ENCODE measurements at places on chromosomes 7 and 10.

DNA sequence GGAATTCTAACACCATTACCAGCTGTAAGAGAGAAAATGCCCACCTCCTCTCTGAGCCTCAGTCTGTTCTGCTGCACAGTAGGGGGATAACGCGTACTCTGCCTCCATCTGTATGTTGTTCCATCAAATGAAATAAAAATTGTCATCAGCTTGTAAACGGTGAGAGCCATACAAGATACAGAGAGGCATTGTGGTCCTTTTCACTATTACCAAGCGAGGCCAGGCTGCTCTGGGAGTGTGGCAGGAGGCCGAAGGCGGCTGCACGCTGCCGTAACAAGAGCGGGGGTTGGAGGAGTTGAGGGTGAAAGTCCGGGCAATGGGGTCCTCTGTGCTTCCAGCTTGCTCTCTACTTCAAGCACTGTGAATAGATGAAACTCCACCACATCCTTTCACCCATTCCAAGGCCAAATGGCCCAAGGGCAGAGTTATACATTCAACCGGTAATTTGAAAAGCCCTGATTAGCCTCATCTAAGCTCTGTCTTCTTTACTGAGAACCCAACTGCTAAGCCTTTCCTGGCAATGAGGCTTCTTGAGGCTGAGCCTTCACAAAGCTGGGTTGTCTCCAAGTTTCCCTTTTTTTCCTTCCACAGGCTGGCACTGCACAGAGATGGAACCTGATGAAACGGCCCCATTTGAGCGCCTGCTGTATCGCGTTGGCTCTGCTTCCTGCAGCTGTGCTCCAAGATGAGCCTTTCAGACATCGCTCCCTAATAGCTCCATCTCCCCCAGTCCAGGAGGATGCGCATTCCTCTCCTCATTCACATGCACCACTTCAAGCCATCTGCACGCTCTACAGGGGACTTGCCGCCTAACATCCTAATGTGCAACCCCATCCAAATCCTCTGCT, 47.2 kb downstream of the PYROXD2 start:
- DNase-seq, result no peak

DNA sequence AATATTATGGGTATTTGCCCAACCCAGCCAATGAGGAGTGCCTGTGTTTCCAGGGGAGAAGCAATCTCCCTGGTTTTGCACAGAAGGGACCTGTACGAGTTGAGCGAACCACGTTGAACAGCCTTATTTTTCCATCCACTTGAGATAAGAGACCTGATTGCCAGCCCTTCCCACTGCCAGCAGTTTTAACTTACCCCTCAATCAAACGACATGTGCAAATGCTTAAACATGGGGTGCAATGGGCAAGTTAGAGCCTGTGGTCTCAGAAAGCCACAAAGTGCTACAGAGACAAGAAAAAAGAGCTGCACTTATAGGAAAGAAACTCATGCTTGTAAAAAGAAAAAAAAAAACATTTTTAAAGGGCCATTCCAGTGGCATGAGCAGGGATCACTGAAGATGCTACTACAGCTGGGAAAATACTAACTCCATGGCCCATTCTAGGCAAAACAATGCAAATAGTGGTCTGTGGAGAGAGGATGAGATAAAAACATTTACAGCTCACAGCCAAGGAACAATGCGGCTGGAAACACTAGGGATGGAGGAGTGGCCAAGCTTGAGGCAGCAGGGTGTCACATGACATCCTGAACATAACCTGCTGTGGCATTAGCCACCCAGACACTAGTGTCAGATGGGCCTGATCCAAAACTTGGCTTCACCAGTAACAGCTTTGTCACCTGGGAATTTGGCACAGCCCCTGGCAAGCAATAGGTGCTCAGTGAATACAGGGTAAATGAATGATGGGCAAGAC, 162.8 kb downstream of the ELMO1 start:
- DNase-seq, result no peak

DNA sequence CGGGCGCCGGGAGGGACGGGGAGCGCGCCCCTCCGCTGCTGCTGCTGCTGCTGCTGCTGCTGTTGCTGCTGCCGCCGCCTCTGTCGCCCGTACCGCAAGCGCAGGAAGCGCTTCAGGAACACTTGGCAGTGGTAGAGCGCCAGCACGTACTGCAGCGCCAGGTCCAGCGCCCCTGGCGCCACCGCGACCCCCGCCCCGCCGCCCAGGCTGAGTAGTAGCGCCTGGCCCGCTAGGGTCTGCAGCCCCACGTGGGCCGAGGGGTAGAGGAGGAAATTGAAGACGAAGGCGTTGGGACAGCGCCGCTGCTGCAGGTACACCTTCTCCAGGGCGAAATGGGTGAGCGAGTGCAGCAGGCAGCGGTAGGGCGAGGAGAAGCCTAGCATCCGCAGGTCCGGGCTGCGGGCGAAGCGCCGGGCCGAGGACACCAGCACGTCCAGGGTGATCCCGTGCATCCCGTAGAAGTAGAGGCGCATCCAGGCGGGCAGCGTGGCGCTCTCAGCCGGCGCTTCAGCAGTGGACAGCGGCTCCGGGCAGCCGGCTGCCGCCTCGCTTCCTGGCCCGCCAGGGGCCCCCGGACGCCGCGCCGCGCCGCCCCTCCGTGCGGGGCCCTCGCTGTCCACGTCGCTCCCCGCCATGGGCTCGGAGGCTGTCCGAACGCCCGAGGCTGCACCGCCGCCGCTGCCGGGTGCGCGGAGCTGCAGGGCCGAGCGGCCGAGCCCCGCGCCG, at the start of gene TMEM229A:
Gene TMEM229A (minus strand): TSS at position 699 of the 726 bp plus-strand sequence. CDS start 64 bp downstream, at position 635.
- no peak for DNase-seq

- no peak for DNase-seq
Measured at GRCh38 chr10:5587151-5588079, 62.7 kb downstream of the CALML3 start.

DNA sequence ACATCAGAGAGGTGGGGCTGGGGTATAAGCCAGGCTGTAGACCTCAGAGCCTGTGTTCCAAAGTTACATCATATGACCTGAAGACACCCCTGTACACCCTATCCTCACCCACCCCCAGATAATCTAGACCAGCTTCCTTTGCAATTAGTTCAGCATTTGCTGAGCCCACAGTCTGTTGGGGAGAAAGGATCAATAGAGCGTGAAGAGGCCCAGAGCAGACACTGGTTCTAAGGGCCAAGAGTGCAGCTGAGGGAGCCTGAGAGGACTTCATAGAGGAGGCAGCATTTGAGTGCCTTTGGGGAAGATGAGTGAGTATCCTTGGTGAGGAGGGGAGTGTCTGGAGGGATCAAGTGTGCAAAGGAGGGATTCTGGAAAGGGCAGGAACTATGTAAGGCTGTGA, 58.6 kb downstream of the PRF1 start:
- no peak for DNase-seq

GRCh38 chr7:94241402-94241925, 153.2 kb upstream of the COL1A2 start:
- DNase-seq, result no peak

DNA sequence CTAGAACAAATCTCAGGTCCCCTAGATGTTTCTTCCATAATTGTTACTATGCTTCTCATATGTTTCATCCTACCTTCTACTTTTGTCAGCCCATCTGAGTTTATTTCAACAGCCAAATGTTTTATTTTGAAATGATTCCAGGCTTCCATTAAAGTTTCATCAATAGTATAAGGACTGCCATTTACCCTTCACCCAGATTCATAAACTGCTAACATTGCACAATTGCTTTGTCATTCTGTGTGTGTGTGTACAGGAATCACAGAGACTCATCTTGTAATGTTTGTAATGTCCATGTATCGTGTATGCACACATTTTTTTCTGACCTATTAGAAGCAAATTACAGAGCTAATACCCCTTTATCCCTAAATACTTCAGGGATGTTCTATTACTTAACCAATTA, 25.5 kb downstream of the MMRN2 start:
- DNase-seq, result no peak
